NT2/D1 (cell line): ENCODE measurements at places on chromosomes 16 and 17.

DNA sequence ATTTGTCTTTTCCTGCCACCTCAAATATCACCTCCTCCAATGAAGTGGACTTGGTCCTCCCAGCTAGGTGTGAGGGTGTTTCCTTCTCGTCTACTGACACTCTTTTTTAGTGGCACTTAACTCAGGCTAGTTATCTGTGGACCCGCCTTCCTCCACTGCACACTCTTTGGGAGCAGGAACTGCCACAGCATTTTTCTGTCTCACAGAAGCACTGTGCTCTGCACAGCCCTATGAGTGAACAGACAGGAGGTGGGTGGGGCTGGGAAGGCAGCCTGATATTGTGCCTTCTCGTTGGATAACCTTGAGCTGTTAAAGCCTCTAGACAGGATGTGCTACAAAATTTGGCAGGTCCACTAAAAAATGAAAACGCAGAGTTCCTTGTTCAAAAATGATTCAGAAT, 31.9 kb upstream of the HOXB13 start:
- DNase-seq, result no peak

- DNase-seq, result no peak
Observed at GRCh38 chr17:46976626-46977270, 2.3 kb downstream of the RPRML start.

DNA sequence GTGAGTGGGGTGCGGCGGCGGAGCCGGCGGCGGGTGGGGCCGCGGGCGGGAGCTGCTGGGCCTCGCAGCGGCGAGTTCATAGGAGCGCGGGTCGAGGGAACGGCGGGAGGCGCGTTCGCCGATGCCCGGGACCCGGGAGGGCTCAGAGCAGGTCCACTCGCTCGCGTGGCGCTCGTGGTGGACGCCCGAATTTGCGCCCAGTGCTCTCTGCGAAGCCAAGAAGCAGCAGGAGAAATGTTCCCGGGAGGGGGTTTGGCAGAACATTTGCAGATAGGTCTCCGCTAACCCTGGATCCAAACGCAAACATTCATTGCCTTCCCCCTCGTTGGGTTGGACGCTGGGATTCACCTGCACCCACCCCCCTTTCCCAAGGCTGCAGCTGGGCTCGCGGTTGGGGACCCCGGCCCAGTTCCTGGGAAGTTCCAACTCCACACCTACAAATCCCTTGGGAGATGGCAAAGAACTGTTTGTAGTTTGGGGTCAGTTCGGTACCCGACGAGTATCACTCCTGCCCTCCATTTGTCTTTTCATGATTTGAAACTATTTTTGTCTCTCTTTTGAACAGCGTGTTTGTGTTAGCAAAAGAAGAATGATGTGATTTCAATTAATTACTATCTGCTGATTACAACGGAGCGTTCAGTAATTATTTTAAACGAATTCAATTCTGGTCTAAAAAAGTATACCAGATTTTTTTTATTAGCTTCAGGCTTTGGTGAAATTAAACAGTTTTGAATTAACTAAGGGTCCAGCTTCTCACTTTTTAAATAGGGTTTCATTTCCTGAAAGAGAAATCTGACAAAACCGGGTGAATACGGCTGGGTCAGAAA, 2.3 kb downstream of the NTN1 start:
- no peak for DNase-seq

GRCh38 chr17:5678171-5678570, 93.9 kb upstream of the NLRP1 start:
- DNase-seq, result no peak

DNA sequence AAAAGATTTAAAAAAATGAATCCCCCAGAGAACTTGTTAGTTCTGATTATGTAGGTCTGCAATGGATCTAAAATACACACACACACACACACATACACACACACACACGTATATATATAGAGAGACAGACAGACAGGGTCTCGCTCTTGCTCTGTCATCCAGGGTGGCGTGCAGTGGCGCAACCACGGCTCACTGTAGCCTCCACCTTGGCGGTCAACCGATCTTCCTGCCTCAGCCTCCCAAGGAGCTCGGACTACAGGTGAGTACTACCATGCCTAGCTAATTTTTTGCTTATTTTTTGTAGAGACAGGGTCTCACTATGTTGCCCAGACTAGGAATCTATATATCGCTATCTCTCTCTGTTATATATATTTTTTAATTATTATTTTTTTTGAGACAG, 33.4 kb downstream of the GJC1 start:
- no peak for DNase-seq

GRCh38 chr16:86990451-86990850, 326.7 kb downstream of the C16orf95 start:
- no peak for DNase-seq

DNA sequence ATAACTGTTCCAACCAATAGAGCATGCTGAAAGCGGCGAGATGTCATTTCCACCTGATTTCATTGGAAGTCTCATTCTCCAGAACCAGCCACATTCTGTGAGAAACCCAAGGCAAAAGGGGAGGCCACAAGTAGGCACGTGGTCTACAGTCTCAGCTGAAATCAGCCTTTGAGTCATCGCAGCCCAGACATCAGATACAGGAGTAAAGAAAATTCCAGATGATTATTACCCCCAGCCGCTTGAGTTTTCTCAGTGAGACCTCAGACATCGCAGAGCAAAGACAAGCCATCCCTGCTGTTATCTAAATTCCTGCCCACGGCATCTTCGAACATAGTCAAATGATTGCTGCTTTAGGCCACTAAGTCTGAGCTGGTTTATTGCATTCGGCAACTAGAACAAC, 23.1 kb downstream of the STAT3 start:
- DNase-seq, result no peak

DNA sequence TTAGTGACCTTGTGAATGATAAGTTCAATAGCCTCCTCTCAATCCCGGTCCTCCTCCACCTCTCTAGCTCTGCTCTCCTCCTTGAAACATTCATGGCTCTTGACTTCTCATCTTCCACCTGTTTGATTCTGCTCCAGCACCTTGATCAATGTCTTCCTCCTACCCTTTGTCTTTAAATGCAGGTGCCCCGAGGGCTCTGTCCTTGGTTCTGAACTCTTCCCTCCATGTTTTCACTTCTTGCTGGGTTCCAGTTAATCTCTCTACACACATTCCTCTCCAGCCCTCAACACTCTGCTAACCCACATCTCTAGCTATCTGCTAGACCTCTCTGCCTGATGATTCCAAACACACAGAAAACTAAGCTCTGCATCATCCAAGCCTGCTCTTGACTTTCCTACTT, 13.4 kb downstream of the CD300E start:
- peak; percentile 5 for DNase-seq

- DNase-seq, result no peak
Observed at GRCh38 chr17:57911834-57912673, 43.2 kb downstream of the CUEDC1 start.

DNA sequence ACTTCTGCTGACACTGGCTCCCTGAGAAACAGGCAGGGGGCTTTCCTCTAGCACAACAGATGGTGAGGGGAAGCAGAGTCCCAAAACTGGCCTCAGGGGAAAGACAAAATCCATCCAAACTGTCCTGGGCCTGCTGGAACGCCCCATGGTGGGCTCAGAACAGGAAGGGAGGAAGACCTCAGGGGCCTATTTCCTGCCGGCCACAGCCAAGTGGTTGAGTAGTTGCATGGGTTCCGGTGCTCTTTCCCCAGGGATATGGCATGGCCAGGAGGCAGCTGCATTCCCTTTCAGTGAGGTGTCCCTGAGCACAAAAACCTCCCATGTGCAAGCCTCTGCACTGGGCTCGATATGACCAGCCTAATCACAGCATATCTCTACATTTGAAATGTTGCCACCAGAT, 303.0 kb upstream of the IRX5 start:
- DNase-seq, result no peak

GRCh38 chr17:46035112-46035818, 36.2 kb downstream of the STH start:
- no peak for DNase-seq

DNA sequence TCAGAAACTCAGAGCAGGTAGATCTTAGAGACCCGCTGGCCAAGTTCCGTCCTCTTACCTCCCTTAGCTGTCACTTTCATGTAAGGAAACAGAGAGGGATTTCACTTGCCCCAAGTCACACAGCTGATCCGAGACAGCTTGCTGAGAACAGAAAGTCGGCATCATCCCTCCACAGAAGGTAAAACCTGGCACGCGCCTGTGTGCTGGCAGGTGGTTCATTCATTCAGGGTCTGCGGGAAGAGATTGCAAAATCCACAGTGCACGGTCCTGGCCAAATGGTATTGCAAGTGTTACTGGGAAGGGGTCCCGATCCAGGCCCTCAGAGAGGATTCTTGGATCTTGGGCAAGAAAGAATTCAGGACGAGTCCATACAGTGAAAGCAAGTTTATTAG, 139.4 kb upstream of the RPH3AL start:
- DNase-seq, result no peak

GRCh38 chr16:68731637-68732036, 5.5 kb upstream of the CDH1 start:
- no peak for DNase-seq

- no peak for DNase-seq
Observed at GRCh38 chr16:85882181-85882810, 16.7 kb upstream of the IRF8 start.

- DNase-seq, result no peak
Observed at GRCh38 chr16:22257440-22257839, 39.8 kb upstream of the POLR3E start.

DNA sequence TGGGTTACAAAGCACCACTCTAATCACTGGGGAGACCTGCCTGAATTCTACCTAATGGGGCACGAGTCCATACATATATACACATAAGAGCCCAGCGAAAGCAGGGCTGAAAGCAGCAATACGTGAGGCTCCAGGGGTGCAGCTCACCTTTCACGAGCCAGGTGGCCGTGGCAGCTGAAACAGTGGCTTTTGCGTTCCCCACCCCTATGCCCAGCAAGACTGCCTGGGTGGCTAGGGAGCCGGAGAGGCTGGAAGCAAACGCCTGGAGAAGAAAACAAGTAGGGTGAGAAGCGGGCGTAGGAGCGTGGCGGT, 618 bp downstream of the RUSF1 start:
- no peak for DNase-seq

GRCh38 chr17:70622368-70623260, 453.3 kb downstream of the KCNJ2 start:
- no peak for DNase-seq

DNA sequence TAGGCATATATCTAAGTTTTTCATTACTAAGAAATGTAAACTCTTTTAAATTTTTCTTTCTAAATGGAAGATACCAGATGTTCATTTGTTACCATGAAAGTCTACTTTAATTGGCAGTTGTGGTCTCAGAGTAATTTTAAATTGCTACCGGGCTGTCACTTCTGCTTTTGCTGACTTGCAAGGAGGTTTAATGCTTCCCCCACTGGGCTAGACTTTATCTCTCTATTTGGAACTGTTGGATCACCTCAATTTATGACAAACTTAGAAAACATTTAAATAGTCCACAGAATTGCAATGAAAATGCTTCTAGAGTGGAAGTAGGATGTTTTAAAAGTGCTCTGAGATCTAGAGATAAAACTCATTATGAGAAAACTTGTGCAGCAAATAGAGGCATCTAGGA, 479.8 kb upstream of the GOT2 start:
- no peak for DNase-seq

- no peak for DNase-seq
Observed at GRCh38 chr17:19753051-19753509, 5.0 kb upstream of the ALDH3A1 start.
